ENCODE measurements at places on chromosomes 6 and 20. TPM values are rescaled to one million over a fixed set of nuclear protein-coding genes. Genes with fewer than 3 reads are reported as not detected.
A peak's percentile ranks its signal among the peaks of the same experiment; 100 is the strongest.

- no peak for DNase-seq
- peak overlapping the region; percentile 61 for H3K27ac ChIP-seq
- H3K36me3 ChIP-seq, result no peaks in the 10 kb centered on the region
These were observed 208.4 kb downstream of the PREX1 start for GRCh38 chr20:48619126-48620101.

- H3K27me3 ChIP-seq, result no peaks in the 10 kb centered on the region
- no peaks in the 10 kb centered on the region for H3K4me1 ChIP-seq
- H3K36me3 ChIP-seq, result no peaks in the 10 kb centered on the region
- DNase-seq, result no peak
These were observed 91.6 kb upstream of the TAB2 start for GRCh38 chr6:149225946-149226345.

GRCh38 chr20:50450881-50451752 is 59.1 kb upstream of the PTPN1 start:
- H3K4me1 ChIP-seq, result peaks cover 27% of the 10 kb centered on the region
- peak overlapping the region; percentile 67 for H3K4me3 ChIP-seq
- peak; percentile 85 for DNase-seq
- no peaks in the 10 kb centered on the region for H3K36me3 ChIP-seq
- peaks cover 43% of the 10 kb centered on the region for H3K27me3 ChIP-seq
- peak overlapping the region; percentile 74 for H3K27ac ChIP-seq

GRCh38 chr6:164109770-164110140 is 695.2 kb downstream of the QKI start:
- peak overlapping the region; percentile 58 for H3K4me3 ChIP-seq
- DNase-seq, result no peak
- peaks cover 26% of the 10 kb centered on the region for H3K4me1 ChIP-seq
- H3K27me3 ChIP-seq, result peaks cover 5% of the 10 kb centered on the region
- no peak overlapping the region for H3K27ac ChIP-seq

DNA sequence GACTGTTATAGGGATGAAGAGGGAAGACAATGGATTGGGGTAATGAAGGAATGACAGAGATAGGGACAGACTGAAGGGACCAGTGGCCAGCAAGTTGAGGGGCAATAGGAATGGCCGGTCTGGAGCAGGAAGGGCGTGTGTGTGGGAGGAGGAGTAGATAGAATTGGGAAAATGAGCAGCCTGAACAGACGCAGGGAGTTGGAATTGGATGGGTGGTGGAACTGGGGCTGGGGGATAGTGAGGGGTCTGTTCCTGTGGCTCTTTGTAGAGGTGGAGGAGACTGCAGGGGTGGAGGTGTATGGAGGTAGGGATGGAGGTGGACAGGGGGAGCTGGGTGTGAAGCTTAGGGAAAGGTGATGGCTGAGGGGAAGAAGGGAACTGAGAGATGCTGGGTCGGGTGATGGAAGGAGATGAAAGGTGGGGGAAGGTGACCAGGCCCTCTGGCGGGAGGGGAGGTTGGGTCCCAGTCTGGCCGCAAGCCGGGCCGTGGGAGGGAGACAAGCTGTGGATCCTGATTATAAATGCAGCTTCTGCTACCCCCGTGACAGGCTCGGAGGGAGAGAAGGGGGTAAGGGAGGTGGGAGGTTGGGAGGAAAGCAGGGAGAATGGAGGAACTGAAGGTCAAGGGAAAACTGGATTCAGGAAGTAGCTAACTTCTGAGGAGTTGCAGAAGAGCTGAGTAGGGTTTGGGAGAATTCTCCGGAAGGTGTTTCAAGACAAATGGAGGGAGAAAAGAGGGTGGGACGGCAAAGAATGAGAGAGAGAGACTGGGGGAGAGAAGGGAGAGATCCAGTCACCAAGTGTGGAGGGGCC is 5.2 kb downstream of the SYNGAP1 start:
- no peak for DNase-seq
- H3K4me1 ChIP-seq, result peaks cover 61% of the 10 kb centered on the region
- H3K4me3 ChIP-seq, result peak overlapping the region; percentile 81
- H3K27ac ChIP-seq, result peak overlapping the region; percentile 99

DNA sequence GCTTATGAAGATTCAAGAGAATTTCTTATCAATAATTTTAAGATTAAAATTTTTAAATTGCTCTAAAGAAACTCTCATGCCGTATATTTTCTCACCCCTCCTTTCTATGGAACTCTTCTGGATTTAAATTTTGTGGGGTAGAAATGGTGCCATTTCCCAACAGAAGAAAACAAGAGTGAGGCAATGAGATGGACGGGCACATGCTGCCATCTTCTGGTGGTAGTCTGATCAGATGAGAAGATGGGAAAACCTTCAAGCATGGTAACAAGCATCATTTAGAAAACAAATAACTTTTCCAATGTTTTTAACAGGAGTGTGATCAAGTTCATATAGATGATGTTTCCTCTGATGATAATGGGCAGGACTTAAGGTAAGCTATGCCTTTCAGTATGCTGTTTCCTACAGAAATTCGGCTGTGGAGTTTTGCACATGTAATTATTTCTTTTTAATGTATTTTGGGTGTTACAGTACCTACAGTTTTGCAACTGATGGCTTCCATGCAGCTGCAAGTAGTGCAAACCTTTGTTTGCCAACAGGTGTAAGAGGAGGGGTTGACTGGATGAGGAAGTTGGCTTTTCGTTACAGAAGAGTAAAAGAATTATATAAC is 271.4 kb downstream of the EYA4 start:
- H3K27me3 ChIP-seq, result peaks cover 5% of the 10 kb centered on the region
- no peaks in the 10 kb centered on the region for H3K4me1 ChIP-seq
- no peaks in the 10 kb centered on the region for H3K36me3 ChIP-seq
- H3K4me3 ChIP-seq, result no peak overlapping the region

- H3K4me1 ChIP-seq, result no peaks in the 10 kb centered on the region
- no peak overlapping the region for H3K27ac ChIP-seq
- no peak for DNase-seq
- H3K4me3 ChIP-seq, result no peak overlapping the region
These were observed 26.6 kb upstream of the NPBWR2 start for GRCh38 chr20:64133951-64134407.

DNA sequence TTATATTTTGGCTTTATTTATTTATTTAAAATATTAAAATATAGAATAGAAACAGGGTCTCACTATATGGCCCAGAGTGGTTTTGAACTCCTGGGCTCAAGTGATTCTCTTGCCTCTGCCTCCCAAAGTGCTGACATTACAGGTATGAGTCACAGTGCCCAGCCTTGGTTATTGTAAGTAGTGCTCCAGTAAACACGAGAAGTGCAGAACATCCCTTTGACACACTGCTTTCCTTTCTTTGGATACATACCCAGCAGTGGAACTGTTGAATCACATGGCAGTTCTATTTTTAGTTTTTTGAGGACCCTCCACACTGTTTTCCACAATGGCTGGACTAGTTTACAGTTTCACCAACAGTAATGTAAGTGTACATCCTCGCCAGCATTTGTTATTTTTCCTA is 203.9 kb downstream of the PHF3 start:
- H3K27me3 ChIP-seq, result no peaks in the 10 kb centered on the region
- no peak overlapping the region for H3K4me3 ChIP-seq
- no peaks in the 10 kb centered on the region for H3K4me1 ChIP-seq
- H3K36me3 ChIP-seq, result no peaks in the 10 kb centered on the region

- H3K4me1 ChIP-seq, result peaks cover 68% of the 10 kb centered on the region
- peak overlapping the region; percentile 99 for H3K4me3 ChIP-seq
- peaks cover 28% of the 10 kb centered on the region for H3K36me3 ChIP-seq
- no peak for DNase-seq
- peaks cover 3% of the 10 kb centered on the region for H3K27me3 ChIP-seq
These were observed 2.8 kb downstream of the SERPINB9 start for GRCh38 chr6:2900221-2900807.

DNA sequence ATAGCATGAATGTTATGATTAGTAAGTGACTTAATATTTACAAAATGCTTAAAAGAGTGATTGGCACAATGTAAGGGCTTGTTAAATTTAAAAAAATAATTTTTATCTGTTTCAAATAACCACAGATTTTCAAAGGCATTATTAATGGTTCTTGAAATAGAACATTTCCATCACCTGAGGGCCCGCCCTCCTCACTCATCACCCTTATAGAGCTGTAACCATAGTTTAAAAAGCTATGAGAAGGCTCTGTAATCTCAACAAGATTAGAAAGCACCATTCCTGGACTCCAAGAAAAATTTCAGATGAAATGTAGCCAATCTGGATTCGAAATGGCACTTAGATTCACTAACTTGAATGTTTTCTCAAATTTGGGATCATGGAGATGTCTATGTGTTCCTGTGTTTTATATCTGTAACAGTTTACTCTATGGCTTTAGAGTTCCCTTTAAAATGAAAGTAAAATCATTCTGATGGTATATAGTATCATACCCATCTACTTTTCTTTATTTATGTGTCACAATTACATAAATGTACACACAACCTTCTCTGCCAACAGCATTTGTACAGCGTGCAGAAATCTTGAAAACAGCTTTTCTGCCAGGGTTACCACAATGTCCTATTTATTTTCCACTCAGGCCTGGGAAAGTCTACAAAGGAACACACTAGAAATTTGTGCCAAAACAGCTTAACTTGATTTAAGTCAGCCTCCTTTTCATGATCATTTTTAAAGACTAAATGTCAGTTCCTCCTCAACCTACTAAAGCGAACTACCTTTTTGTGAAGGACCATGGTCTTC is 207.7 kb downstream of the TBX18 start:
- H3K4me3 ChIP-seq, result no peak overlapping the region
- no peaks in the 10 kb centered on the region for H3K4me1 ChIP-seq
- DNase-seq, result no peak

- no peaks in the 10 kb centered on the region for H3K4me1 ChIP-seq
- H3K27me3 ChIP-seq, result no peaks in the 10 kb centered on the region
- no peak overlapping the region for H3K4me3 ChIP-seq
- H3K27ac ChIP-seq, result no peak overlapping the region
These were observed 56.1 kb downstream of the GJA1 start for GRCh38 chr6:121491576-121491975.

DNA sequence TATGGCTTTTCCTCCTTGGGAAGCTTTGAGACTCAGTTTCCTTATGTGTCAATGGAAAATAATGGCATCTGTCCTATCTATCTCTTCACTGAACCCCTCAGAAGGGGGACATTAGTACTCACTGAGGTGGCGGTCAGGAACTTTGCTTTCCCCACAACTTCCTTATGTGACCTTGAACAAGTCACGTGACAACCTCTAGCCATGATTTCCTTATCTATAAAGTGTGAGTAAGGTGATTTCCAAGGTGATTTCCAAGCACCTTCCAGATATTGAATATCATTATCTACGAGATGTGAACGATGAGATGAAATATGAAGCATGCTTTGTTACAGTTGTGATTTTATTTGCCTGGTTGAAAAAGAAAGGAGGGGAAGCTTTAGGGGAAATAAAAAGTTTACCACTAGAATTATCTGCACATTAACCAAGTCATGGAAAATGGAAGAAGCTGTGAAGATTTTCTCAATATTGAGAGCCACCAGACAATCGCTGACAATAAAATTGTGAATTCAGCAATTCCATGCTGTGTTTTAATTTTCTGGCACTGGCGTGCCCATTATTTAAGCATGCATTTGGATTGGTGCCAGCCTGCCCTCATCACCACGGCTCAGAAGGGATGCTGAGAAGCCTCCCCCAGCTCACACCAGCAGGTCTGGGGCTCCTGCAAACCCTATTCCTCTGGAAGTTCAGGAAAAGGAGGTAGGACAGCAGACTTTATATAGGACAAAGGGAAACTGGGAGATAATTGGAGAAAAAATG is 255.3 kb downstream of the CD83 start:
- peaks cover 9% of the 10 kb centered on the region for H3K27me3 ChIP-seq
- H3K4me3 ChIP-seq, result no peak overlapping the region
- H3K36me3 ChIP-seq, result peaks cover 3% of the 10 kb centered on the region
- DNase-seq, result peak; percentile 10
- H3K4me1 ChIP-seq, result peaks cover 8% of the 10 kb centered on the region

- H3K27me3 ChIP-seq, result no peaks in the 10 kb centered on the region
- no peak overlapping the region for H3K27ac ChIP-seq
- DNase-seq, result no peak
- peaks cover 25% of the 10 kb centered on the region for H3K36me3 ChIP-seq
- H3K4me3 ChIP-seq, result no peak overlapping the region
These were observed 31.8 kb downstream of the RNASET2 start for GRCh38 chr6:166924531-166924930.

DNA sequence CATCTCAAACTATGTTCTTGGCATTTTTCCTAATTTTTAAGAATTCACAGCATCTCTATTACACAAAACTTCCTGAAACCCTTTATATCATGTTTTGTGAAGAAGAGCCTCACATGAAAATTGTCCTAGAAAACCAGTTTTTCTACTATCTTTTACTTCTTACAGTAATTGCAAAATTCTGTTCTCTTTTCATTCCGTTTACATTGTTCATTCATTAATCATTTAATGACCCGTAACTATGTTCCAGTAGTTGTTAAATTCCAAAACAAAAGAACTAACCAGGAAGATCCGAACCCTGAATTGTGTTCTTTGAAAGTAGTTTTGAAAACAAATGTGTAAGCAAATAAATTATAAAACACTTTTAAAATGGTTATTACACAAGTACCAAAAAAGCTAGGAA is 597.0 kb downstream of the EYS start:
- no peak for DNase-seq
- no peak overlapping the region for H3K27ac ChIP-seq
- no peak overlapping the region for H3K4me3 ChIP-seq
- H3K27me3 ChIP-seq, result no peaks in the 10 kb centered on the region

GRCh38 chr20:4157516-4157915 is 142.2 kb upstream of the RNF24 start:
- no peak overlapping the region for H3K4me3 ChIP-seq
- no peak overlapping the region for H3K27ac ChIP-seq
- H3K36me3 ChIP-seq, result no peaks in the 10 kb centered on the region
- H3K4me1 ChIP-seq, result peaks cover 12% of the 10 kb centered on the region
- H3K27me3 ChIP-seq, result peaks cover 8% of the 10 kb centered on the region

DNA sequence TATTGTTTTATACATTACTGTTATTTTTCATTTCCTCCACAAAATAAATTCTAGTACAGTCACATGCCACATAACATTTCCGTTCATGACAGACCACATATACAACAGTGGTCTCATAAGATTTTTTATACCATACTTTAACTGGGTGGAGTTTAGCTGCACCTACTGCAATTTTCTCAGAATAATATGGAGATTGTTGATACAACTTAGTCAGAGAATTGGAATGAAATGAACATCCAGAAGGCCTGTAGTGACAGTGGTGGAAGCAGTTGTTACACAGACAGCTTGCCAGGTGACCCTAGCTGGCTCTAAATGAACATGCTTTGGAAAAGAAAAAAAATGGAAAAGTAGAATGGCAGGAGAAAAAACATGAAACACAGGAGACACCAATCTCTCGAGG is 183.2 kb upstream of the TCF21 start:
- DNase-seq, result no peak
- no peak overlapping the region for H3K4me3 ChIP-seq
- peaks cover 3% of the 10 kb centered on the region for H3K27me3 ChIP-seq
- peaks cover 2% of the 10 kb centered on the region for H3K4me1 ChIP-seq

Gene SYCP2
- 1.4 TPM for polyA plus RNA-seq

Gene DSP
- not detected for polyA plus RNA-seq

Gene SYNDIG1
- polyA plus RNA-seq, result not detected

Gene DEF6
- polyA plus RNA-seq, result 95.1 TPM

Gene YTHDF1
- 22.6 TPM for polyA plus RNA-seq

Gene F13A1
- polyA plus RNA-seq, result 16.0 TPM

Gene PHACTR1
- 0.43 TPM for polyA plus RNA-seq

Gene MUCL3
- not detected for polyA plus RNA-seq

Gene PPP1R3G
- not detected for polyA plus RNA-seq

Gene CLPSL1
- polyA plus RNA-seq, result not detected

Gene PTPRT
- polyA plus RNA-seq, result not detected

Gene HLA-DRB5
- 171 TPM for polyA plus RNA-seq

Gene MYL9
- polyA plus RNA-seq, result 0.10 TPM
